ENCODE measurements at places on chromosomes 12 and 14.

GRCh38 chr14:89485264-89485663 lies 68.2 kb upstream of the FOXN3 start:
- DNase-seq = no peak

DNA sequence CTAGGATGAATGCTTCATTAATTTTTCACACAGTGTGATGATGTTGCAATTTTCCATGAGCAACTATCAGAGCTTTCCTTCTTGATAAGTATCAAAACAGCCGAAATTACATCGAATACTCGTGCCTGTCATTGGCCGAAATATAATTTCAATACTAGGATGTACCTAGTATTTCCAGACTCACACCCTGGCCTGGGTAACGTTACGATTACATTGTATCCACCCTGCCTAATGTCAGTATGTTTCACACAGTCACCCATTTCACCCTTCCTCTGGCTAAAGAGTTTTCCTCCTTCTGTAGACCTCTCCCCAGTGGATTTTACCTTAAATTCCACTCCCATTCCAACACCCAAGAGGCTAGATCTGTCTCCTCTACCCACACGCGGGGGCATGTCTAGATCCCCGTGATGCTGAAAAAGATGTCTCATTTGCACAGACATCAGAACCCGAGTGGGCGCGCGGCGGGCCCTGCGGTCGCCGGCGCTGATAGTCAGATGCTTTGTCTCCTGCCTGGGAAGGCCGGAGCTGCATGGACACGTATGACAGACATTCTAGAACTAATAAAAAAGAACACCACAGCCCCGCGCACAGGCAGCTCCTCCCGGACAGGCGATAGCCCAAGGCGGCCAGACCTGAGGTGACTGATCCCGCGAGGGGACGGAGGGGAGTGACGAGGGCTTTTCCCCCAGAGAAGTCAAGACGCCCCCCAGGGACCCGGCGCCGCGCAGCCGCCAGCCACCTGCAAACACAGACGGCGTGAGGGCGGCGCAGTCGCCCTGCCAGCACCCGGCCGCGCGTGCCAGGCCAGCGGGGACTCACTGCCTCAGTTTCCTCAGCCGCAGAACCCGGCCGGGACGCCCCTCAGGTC lies 723 bp downstream of the KIF21A start:
- DNase-seq = peak; percentile 63

DNA sequence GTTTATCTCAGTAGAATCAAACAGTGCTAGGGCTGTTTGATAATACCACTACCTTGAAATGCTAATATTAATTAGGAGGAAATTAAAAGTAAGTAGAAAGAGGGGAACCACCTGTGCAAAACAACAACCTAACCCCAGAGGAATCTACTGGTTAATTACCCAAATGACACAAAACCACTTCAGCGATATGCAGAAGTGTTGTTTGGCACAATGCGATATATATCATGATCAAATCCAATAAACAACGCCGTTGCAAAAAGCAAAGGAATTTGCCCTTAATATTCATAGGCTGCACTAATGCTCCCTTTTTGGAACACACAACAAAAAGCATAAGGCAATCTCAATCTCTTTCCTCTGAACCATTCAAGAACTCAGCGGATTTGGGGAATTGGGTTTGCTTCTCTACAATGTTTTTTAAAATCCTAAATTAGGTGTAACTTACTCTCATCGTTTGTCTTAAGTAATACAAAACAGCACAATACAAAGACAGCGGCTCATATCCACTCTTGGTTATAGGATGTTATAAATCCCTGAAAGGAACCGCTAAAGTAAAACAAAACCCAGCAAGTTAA lies 1.5 kb downstream of the MAP4K5 start:
- no peak for DNase-seq

- no peak for DNase-seq
These were observed 7.8 kb downstream of the GALNT6 start for GRCh38 chr12:51383269-51383905.

DNA sequence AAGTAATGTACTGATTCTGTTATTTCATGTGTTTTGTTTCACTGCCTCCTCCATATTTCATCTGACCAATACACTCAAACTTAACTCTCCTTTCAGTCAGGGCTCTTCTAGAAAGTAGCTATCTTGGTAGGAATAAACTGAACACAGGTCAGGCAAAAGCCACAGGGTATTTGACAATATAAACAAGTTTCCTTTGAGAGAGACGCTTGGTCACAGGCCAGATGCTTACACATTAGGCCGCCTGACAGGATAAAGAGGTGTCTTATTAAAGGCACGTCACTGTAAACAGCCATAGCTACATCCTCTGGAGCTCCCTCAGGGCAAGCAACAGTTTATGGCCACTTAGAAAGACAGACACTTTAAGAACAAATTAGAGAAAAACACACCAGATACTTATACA lies 607.5 kb downstream of the SLC6A15 start:
- DNase-seq = no peak

GRCh38 chr12:13981296-13981962 lies at the start of gene GRIN2B:
TSS of gene GRIN2B (minus strand) at chr12:13981602. CDS start at chr12:13866208, 115,394 bp downstream.
- DNase-seq = peak; percentile 57

GRCh38 chr12:69254046-69254445 lies 14.7 kb downstream of the CPSF6 start:
- no peak for DNase-seq

- DNase-seq = no peak
These were observed 303.3 kb upstream of the TMPO start for GRCh38 chr12:98211909-98212695.

GRCh38 chr12:38056701-38057689 lies 259.6 kb upstream of the ALG10B start:
- no peak for DNase-seq

GRCh38 chr14:61388173-61388975 lies 67.0 kb downstream of the PRKCH start:
- DNase-seq = no peak

GRCh38 chr12:106245767-106246166 lies 2.1 kb downstream of the CKAP4 start:
- no peak for DNase-seq

- DNase-seq = no peak
These were observed 60.2 kb downstream of the RIMBP2 start for GRCh38 chr12:130655881-130656280.

- no peak for DNase-seq
These were observed 168.0 kb downstream of the DACT1 start for GRCh38 chr14:58805605-58806409.

DNA sequence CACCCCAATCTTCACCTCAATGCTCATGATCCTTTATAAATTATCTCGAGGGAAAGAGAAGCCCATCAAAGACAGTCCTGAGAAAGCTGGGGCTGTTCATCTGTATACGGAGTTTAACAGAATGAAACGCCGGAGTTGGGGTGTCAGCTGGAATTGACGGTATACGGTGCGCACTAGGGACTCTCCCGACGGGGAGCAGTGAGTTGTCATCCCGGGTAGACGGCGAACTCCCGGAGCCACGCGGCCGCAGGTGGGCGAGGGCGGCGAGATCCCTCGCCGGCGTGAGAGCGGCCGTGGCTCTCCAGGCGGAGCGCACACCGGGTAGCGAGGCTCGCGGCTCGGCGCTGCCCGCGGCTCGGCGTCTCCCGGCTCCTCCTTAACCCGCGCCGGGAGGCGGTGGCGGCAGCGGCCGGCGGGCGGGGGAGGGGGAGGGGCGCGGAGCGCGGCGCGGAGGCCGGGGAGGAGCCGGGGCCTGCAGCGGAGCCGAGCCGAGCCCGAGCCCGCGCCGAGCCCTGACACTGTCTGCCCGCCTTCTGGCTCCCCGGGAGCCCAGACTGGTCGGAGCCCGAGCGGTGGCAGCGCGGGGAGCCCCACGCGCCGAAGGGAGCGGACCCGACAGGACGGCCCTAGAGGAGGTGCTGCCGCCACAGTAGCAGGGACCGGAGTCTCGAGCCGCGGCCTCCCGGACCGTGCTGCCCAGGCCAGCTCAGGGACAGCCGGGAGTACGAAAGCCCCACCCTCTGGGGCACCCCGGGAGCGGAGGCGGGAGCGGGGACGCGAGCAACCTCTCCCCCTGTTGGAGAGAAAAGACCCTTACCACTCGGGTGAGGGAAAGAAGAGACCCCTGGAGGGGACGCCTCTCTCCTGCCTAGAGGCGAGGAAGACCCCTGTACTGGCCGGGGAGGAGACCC lies at the start of gene FOXJ2:
Gene FOXJ2, plus strand, starts transcription at position 475 of the 911 bp plus-strand sequence. CDS start 7,117 bp downstream, outside the sequence.
- DNase-seq = peak; percentile 84

- DNase-seq = no peak
These were observed 5.4 kb upstream of the EML5 start for GRCh38 chr14:88798156-88798555.

DNA sequence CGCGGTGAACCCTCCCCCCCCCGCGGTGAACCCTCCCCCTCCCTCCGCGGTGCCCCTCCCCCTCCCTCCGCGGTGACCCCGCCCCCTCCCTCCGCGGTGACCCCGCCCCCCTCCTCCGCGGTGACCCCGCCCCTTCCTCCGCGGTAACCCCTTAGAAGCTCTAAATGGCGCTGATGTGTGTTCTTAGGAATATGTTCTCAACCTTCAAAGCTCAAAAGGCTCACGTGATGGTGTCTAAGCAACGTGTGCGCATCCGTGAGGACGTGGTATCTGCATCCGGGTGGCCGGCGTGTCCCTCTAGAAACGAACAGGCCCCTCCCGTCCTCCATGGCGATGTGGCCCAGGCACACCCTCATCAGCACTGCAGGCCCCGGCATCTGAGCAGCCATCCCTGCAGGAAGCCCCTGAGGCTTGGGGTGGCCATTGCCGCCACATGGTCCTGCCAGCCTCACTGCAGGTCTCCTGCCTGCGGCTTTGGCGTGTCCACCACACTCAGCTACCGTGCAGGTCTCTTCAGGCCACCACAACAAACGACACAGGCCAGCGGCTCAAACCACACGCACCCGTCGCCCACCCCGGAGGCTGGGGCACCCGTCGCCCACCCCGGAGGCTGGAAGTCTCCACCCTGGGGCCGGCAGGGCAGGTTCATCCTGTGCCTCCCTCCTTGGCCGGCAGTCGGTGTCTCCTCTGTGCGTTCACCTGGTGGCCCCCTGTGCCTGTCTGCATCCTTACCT lies 14.5 kb upstream of the FBRSL1 start:
- DNase-seq = no peak
